ENCODE measurements at places on chromosomes 2 and 18.

- DNase-seq, result peak; percentile 54
Observed at GRCh38 chr2:238097988-238098871, 1.9 kb upstream of the ESPNL start.

GRCh38 chr18:35041815-35042387, 688 bp downstream of the MAPRE2 start:
- no peak for DNase-seq

GRCh38 chr18:9094307-9095226, 7.9 kb upstream of the NDUFV2 start:
- no peak for DNase-seq

DNA sequence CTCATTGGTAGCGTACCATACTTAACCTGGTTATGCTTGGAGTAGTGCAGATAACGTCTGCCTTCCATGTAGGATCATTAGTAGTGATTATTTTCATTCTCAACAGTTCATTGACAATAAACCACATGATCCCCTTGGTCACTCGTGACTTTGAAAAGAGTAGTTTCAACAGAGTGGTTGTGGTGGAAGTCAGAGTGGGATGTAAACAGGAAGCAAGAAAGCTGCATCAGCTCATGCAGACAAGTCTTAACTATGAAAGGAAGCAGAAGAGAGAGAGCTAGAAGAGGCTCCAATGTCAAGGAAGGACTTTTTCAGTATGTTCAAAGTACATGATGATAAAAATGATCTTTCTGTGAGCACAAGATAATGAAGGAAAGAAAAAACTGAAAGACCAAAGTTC, 287.4 kb downstream of the MBD2 start:
- no peak for DNase-seq

- DNase-seq, result no peak
Observed at GRCh38 chr2:213932-214693, 49.7 kb downstream of the SH3YL1 start.

DNA sequence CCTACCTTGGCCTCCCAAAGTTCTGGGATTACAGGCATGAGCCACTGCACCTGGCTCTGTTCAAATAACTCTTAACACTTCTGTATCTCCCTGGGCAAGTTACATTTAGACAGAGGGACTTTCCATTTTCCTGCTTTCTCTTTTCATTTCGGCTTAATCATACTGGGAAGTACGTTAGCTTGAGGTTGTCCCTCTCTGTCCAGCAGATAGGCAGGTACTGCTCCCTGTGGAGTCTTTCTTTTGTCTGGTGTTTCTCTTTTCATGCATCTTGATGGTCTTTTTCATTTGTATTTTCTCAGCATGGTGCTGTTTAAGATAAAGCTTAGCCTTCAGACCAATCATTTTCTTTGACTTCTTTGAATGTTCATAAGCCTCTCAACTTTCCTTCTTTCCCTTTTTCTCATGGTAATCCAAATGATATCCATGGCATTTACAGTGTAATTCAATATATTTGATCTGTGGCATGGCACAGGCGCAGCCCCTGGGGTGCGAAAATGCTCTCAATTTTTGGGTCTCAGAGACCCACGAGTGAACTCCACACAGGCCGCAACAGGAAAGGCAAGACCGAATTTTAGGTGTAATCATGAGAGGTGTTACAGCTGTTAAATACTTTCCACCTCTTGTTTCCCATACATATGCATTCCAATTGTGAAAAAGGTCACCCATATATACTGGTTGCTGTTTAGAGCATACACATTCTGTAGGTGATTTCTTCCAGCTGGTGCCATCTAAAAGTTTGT, 99.9 kb upstream of the MYO3B start:
- DNase-seq, result no peak

- DNase-seq, result no peak
Observed at GRCh38 chr2:184067502-184067901, 530.8 kb upstream of the ZNF804A start.

GRCh38 chr2:205086662-205087061, 541.4 kb downstream of the PARD3B start:
- no peak for DNase-seq

GRCh38 chr2:174332217-174332963, 2.4 kb upstream of the SP9 start:
- DNase-seq, result peak; percentile 19

DNA sequence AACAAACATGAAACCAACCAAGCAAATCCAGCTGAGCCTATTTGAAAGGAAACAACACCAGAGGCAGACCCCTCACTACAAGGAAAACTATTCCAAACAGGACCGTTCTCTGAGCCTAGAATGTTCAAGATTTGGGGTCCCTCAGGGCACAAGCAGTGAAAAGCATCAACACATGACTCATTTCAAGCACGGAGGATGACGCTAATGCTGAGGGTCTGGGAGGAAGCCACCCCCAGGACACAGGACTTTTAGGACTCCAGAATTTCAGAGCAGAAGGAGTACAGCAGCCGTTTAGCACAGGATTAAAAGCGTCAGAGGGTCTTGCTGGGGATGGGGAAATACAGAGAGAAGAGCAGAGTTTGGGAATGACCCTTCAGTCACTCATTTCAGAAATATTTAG, 168.9 kb downstream of the DLGAP1 start:
- no peak for DNase-seq

- peak; percentile 53 for DNase-seq
Observed at GRCh38 chr18:8706791-8707555, 1.6 kb downstream of the MTCL1 start.

DNA sequence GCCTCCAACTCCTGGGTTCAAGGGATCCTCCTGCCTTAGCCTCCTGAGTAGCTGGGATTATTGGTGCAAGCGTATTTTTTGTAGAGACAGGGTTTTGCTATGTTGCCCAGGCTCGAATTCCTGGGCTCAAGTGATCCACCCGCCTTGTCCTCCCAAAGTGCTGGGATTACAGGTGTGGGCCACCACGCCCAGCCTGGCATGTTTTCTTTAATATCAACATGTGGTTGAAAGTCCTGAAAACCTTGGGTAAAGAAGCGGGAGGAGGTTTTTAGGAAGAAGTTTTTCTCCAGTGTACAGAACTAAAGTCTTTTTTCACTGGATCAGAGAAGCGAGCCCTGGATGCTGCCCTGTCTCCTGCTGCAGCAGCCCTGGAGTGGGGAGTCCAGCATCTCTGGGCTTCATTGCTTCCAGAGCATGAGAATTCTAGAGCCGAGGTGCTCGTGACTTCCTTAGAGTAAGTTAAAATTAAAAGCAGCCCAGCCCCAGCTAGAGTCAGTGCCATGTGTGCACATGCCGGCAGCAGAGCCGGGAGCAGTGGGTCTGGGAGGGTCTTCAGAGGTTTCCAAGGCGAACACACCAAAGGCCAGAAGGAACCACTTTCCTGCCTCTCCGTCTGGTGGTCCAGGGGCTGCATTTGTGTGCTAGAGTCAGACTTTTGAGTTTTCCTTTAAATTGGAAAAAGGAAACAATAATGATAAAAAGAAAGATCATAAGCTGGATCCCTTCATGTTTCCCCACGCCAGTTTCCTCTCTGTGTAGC, 31.2 kb downstream of the ITGB1BP1 start:
- no peak for DNase-seq

- DNase-seq, result peak; percentile 13
Observed at GRCh38 chr2:85399183-85399455, 11.0 kb downstream of the CAPG start.

GRCh38 chr2:156779416-156780120, 343.4 kb downstream of the GPD2 start:
- no peak for DNase-seq

GRCh38 chr2:176851200-176851888, 361.2 kb upstream of the HNRNPA3 start:
- DNase-seq, result no peak

DNA sequence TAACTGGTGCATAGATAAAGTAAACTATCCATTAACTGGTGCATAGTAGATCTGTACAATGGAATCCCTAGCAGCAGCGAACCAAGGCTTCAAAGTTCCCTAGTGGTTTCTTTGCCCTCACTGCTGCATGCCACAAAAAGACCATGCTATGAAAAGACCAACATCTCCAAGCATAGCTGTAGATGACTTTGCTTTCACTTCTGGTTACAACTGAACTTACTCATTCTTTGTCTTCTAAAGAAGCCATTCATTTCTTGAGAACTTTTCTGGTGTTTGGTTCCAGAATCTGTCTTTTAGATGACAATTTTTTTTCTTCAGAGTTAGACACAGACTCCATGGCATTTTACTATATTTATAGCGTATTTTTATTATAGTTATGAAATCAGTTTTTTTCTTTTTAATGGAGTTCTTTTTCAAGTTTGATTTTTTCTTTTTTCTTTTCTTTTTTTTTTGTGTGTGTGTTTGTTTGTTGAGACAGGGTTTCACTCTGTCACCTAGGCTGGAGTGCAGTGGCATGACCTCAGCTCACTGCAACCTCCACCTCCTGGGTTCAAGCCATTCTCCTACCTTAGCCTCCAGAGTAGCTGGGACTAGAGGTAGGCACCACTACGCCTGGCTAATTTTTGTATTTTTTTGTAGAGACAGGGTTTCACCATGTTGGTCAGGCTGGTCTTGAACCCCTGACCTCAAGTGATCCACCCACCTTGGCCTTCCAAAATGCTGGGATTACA, 63.6 kb downstream of the SLC35F5 start:
- no peak for DNase-seq

GRCh38 chr2:197879812-197880408, 75.5 kb downstream of the PLCL1 start:
- DNase-seq, result no peak

DNA sequence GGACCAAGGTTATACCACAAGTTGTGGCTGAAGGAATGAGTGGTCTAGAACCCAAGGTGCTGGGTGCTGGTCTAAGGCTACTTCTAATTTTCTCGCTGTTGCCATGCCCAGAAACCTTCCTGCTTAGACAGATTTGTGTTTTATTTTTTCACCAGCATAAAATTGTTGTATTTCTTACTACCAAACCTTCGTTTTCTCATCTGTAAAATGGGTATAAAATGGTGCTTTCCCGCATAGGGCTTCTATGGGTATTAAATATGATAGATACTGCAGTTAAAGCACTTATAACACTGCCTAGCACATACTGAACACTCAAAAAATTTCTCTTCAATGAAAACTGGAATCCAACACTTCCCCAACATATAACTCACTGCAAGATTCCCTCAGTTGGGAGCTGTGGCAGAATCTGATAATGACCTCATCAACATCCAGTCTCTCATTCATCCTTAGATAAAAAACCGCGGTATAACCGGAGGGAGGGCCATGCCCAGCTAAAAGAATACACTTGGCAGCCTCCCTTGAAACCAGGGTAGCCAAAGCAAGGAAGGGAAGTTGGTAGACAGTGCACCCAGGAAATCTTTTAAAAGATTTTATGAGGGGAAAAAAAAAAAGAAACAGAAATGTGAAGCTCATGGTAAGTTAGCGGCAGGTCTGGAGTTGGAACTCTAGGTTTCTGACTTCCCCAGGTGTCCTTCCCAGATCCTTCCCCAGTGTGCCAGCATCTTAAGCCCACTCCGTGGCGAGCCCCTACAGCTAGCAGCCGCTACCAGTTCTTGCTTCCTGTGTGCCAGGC, 1.2 kb downstream of the NEMP2 start:
- DNase-seq, result no peak

GRCh38 chr18:26470011-26470637, 78.2 kb downstream of the KCTD1 start:
- DNase-seq, result no peak

GRCh38 chr2:210309548-210310233, 5.3 kb downstream of the MYL1 start:
- DNase-seq, result no peak

GRCh38 chr2:236309669-236310029, 45.4 kb upstream of the ASB18 start:
- no peak for DNase-seq

- DNase-seq, result no peak
Observed at GRCh38 chr2:119649364-119649917, 29.6 kb upstream of the TMEM177 start.

GRCh38 chr2:176935543-176936102, 277.0 kb upstream of the HNRNPA3 start:
- no peak for DNase-seq

DNA sequence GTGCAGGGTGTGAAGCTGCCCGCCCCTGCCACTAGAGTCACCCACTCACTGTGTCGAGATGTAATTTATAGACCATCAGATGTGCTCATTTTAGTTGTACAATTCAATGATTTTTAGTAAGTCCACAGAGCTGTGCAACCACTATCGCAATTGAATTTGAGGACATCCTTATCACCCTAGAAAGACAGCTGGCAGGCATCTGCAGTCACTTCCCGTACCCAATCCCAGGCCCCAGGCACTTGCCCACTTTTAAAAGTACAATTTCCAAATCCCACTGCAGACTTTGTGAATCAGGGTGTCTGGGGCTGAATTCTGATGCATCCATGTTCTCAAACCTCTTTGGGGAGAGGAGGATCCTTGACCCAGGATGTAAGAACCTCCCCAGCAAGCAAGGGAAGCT, 521.3 kb upstream of the SALL3 start:
- no peak for DNase-seq

- peak; percentile 54 for DNase-seq
Observed at GRCh38 chr2:66888791-66889631, 454.1 kb downstream of the MEIS1 start.

DNA sequence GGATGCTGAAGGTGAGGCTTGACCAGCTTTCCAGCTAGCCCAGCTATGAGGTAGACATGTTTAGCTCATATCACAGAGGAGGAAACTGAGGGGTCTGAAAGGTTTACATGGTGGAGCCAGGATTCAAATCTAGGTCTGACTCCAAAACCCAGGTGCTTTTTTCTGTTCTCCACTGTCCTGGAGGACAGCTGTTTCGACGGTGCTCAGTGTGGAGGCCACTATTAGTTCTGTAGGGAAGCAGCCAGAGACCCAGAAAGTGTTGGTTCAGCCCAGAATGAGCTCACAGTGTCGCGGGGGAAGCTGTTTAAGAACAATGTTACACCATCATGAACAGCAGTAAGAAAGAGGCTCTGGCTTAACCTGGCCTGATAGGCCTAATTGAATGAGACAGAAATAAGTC, 11.1 kb downstream of the PROC start:
- no peak for DNase-seq

GRCh38 chr2:127694986-127695385, 6.3 kb upstream of the SFT2D3 start:
- DNase-seq, result no peak

GRCh38 chr18:50633992-50634391, 74.1 kb downstream of the MAPK4 start:
- DNase-seq, result no peak

DNA sequence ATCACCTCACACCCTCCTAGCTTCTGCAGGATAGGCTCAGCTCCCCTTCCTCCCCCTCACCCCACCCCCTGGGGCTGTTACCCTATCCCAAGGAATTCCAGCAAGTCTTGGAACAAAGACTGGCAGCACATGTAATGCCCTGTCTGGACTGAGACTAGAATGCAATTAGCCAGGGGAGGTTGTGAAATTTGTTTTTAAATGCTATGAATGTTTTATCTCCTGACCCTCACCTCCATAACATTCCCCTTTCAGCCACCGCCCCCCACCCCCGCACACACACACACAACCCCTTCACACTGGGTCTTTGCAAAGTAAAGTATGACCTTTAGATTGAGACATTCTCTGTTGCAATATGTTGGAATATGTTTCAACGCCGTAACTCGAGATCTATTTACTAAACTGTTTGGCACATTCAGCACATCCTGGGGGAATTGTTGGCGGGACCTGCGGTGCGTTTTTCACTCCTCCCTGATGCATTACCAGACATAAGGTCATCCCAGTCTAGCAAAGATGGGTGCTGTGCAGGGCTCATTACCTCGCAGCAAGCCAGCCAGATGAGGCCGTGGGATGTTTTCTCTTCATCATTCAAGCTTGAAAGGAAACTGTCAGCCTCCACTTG, 290.7 kb upstream of the SLC14A2 start:
- DNase-seq, result peak; percentile 36

- no peak for DNase-seq
Observed at GRCh38 chr2:160298960-160299359, 98.9 kb upstream of the ITGB6 start.

- peak; percentile 26 for DNase-seq
Observed at GRCh38 chr2:72367530-72368225, 220.0 kb upstream of the CYP26B1 start.

- peak; percentile 28 for DNase-seq
Observed at GRCh38 chr2:107932488-107932887, 53.8 kb upstream of the SLC5A7 start.
